ENCODE measurements at places on chromosomes 12 and 14.

- no peak for DNase-seq
These were observed 13.1 kb upstream of the RASSF9 start for GRCh38 chr12:85849344-85849743.

- no peak for DNase-seq
These were observed 1.6 kb upstream of the DGKA start for GRCh38 chr12:55929306-55929791.

DNA sequence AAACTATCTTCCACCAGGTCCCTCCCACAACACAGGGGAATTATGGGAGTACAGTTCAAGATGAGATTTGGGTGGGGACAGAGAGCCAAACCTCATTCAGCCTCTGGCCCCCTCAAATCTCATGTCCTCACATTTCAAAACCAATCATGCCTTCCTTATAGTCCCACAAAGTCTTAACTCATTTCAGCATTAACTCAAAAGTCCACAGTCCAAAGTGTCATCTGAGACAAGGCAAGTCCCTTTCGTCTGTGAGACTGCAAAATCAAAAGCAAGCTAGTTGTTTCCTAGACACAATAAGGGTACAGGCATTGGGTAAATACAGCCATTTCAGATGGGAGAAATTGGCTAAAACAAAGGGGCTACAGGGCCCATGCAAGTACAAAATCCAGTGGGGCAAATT is 147.6 kb downstream of the RAD51B start:
- DNase-seq: no peak

- DNase-seq: no peak
These were observed 12.4 kb upstream of the PRKAG1 start for GRCh38 chr12:49030714-49031572.

DNA sequence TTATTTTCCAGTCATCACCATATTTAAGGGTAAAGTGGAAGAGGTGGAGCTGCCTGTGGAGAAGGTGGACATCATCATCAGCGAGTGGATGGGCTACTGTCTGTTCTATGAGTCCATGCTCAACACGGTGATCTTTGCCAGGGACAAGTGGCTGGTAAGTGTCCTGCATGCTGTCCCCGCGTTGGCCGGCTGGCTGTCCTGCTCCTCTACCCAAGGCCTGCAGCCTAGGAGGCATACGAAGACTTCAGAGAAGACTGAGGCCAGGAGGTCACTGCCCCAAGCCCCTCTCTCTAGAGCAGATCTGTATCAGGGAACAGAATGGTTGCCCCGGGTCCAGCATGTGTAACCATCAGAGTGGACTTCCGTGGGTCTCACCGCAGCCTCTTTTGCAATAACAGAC is 77.7 kb downstream of the PRMT8 start:
- no peak for DNase-seq

Measured in muscle of arm (tissue), 14 donors.